ENCODE measurements at places on chromosomes 3 and 15. TPM values are rescaled to one million over a fixed set of nuclear protein-coding genes. Genes with fewer than 3 reads are reported as not detected.

- no peak for DNase-seq
Measured at GRCh38 chr3:141429371-141430035, 57.3 kb upstream of the RASA2 start.

DNA sequence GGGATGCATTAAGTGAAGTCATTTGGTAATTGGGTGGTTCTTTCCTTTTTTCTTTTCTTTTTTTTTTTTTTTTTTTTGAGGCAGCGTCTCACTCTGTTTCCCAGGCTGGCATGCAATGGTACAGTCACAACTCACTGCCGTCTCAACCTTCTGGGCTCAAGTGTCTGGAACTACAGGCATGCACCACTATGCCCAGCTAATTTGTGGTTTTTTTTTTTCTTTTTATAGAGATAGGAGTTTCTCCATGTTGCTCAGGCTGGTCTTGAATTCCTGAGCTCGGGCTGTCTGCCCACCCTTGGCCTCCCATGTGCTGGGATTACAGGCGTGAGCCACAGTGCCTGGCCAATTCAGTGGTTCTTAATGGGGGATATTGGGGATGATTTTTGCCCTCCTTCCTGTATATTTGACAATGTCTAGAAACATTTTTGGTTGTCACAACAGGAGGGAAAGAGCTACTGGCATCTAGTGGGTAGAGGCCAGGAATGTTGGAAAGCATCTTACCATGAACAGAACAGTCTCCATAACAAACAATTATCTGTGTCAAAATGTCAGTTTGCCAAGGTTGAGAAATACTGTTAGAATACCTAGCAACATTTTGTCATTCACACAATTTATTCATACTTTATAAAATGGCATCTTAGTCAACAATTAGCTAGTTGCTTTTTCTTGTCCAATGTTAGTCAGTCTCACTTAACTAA, 79.4 kb upstream of the CNTN3 start:
- no peak for DNase-seq

The KLHL40 gene
- total RNA-seq: 0.09 TPM

DNA sequence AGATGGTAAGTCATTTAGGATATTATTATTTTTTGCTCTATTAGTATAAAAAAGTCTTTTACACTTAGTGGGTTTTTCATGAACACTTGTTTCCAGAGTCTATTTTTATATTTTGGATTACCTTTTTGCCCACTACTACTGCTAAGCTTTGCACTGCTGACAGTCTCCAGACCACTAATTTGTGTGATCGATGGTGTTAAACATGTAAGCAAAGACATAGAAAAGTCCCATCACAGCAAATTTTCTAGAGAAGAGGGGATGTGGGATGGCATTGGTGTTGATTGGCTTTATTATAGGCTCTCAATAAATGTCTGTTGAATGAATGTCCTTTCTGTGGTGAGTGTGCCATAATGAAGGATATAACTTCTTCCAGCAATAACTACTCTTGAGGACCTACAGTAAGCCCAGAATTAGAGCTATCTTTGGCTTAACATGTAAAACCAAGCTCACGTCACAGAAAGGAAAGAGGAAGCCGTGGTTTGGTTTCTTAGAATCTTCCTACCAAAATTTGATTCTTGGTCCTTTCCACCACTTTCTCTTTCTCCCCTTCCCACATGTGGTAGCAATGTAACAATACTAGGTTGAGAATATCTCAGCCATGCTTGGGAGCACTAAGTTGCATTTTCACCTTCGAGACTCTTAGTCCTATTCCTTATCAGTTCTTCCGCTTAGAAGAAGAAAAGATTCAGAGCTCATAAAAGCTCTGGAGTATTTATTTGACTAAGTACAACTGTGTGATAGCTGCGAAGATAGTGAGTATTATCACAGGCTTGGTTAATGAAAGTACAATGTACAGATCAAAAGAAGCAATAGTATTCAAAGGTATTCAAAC, 90.6 kb upstream of the UMPS start:
- DNase-seq: no peak

DNA sequence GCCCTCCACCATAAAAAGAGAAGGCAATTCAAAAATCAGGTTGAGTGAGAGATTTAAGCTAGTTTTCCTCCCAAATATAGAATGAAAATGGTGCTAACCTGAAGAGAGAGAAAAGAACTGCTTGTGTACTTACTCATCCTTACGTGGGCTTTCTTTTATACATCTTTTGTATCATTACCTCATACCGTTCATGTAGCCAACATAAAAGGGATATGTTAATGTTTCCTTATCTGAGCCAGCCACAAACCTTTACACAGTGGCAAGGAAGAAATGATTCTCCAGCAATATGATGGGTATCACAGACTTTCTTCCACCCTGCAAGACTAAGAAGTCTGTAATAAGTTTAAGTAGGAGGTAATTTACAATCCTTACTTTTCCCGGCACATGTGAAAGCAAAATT, 600.8 kb upstream of the ZNF385D start:
- no peak for DNase-seq

- no peak for DNase-seq
Measured at GRCh38 chr15:85091990-85092389, 110.3 kb downstream of the PDE8A start.

The MKRN3 gene
- total RNA-seq: 30.7 TPM

DNA sequence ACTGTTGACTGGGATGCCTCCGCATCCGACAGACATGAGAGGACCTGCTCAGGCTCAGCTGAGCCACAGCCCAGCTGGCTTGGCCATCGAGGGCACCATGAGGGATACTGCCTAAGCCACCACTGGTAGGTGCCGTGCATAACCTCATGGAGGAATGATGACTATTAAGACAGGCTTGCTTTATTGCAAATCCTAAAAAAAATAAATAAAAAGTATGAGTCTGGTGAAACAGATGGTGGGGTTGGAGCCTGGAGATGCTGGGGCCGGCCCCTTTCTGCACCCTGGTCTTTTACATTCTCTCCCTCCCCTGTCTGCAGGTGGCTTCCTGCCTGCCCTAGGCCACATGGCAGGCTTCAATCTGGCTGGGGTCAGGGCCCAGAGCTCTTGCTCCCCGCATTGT, 24.0 kb upstream of the RAD18 start:
- DNase-seq: peak; percentile 44

GRCh38 chr3:25836579-25836978, 46.7 kb downstream of the OXSM start:
- no peak for DNase-seq

- no peak for DNase-seq
Measured at GRCh38 chr15:65360506-65360905, 17.3 kb downstream of the IGDCC3 start.

The SHC4 gene
- total RNA-seq: 9.5 TPM

- no peak for DNase-seq
Measured at GRCh38 chr15:89379251-89379695, 44.6 kb upstream of the POLG start.

DNA sequence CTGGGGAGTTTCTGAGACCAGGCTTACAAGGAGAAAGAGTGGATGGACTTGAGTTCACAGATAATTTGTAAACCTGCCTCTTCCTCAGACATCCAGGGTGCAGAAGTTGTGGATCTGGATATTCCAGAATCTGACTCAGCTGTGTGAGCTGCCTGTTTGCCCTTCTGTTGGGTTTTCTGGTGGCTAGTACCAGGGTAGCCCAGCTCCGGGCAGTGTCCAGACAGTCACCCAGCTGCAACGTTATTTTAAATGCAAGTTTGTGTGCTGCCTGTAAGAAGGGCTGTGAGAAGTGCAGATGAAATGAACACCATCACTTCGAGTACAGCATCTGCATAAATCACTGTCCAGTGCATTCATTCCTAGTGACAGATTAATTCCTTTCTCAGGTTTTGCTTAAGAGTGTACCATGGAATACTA, 1053.0 kb downstream of the TUSC7 start:
- no peak for DNase-seq

The PARP9 gene
- total RNA-seq: 5.4 TPM

- DNase-seq: no peak
Measured at GRCh38 chr3:157626817-157627216, 123.6 kb upstream of the VEPH1 start.

All from cerebellum (tissue), 4 donors.